ENCODE measurements at places on chromosomes 16 and 17.

DNA sequence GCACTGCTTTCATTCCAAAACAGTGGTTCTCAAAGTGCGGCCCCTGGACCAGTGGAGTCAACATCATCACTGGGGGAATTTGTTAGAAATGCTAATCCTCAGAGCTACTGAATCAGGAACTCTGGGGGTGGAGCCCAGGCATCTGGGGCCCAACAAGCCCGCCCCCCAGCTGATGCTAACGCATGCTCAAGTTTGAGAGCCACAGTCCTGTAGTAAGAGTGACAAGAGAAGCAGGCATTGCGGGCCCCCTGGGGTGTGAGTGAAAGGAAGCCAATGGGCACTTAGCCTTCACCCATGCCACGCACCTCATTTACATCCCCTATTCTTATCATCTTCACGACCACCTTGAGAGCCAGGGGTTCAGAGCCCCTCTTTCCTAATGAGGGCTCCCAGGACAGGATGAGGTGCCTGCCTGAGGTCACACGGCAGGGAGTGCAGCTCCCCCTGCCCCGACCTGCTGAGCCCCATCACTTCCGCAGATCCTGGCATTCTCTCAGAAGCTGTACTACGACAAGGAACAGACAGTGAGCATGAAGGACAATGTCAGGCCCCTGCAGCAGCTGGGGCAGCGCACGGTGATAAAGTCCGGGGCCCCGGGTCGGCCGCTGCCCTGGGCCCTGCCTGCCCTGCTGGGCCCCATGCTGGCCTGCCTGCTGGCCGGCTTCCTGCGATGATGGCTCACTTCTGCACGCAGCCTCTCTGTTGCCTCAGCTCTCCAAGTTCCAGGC lies 9.1 kb downstream of the CA4 start:
- no peak for DNase-seq

DNA sequence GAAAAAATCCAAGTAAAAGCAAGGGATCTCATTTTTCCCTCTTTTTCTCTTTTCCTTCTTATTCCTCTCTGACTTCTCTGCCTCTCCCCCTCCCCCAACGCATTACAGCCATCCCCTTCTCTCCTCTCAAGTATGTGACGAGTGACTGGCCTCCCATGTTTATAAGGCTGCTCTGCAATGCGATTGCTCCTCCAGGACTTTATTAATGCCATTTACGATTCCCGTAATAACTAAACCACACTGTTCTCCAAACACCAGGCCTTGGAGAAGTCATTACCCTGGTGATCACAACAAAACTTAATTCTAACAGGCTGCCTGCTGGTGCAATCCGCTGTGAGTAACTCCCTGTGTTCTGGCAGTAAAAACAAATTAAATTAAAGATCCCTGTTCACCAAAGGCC lies 88.8 kb downstream of the HS3ST3B1 start:
- no peak for DNase-seq

DNA sequence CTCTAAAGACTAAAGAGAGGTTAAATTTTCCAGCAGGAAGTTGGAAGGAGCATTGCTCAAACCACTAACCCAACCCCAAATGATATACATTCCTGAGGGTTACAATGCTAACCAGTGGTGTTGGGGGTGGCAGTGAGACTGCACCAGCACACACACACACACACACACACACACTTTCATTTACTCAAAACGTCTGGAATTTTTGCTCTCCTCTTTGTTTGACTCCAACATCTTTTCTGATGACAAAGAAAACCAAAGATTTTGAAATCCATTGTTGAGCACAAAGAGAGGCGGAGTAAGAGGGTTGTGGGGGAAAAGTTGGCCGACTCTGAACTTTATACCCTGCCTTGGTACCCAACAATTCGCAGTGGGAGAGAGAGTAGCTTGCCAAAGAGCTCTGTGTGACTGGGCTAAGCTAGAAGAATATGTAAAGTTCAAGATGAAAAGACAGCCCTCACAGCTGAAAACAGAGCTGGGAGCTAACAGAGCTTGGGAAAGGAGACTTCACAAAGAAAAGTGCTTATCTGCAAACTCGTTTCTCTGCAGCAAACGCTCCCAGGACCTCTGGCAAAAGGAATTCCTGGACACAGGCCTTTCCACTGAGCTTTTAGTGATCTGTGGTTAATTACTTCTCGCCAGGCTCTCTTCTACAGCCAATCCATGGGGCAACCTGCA lies 426.0 kb upstream of the CDH11 start:
- no peak for DNase-seq

DNA sequence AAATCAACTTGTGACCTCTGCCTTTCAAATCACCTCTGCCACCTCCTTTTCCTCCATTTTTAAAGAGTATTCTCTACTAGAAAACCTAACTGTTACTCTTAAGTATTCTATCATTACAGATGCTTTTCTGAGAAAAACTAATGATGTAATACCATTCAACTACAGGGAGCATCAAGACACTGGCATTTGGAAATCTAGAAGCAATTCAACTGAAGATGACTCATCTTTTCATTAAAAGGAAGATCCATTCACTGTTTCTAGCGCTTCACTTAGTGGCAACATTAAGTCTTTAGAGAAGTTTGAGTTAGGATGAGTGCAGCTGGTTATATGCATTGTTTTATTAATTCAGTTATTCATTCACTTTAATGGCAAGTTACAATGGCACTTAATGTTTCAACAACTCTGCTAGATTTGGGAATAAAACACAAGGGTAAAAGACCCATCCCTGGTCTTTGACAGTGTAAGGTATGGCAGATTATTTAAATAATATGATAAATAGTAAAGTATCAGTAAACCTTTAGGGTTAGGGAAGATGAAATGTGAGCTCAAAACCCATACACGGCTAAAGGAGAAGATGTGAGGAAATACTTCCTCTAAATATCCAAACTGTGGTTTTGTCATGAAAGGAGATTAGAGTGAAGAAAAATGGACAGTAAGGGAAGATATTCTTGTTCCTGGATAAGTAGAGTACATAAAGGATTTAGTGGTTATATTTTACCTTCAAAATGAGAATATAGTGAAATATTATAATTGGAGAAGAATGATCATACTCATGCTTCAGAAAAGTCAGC lies 61.7 kb downstream of the KCNJ2 start:
- DNase-seq, result no peak

DNA sequence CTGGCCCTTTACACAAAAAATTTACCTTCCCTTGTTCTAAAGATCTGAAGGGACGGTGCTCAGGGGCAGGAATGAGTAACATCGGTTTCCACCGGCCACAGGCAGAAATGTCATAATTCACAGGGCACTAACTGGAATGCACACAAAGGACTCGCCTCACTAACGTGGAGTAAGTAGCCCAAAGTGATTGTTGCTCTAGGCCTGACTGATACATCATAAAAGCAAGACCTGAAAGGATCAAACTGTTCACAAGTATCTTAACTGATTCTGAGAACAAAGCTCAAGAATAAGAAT lies 8.9 kb upstream of the TCF25 start:
- DNase-seq, result no peak

DNA sequence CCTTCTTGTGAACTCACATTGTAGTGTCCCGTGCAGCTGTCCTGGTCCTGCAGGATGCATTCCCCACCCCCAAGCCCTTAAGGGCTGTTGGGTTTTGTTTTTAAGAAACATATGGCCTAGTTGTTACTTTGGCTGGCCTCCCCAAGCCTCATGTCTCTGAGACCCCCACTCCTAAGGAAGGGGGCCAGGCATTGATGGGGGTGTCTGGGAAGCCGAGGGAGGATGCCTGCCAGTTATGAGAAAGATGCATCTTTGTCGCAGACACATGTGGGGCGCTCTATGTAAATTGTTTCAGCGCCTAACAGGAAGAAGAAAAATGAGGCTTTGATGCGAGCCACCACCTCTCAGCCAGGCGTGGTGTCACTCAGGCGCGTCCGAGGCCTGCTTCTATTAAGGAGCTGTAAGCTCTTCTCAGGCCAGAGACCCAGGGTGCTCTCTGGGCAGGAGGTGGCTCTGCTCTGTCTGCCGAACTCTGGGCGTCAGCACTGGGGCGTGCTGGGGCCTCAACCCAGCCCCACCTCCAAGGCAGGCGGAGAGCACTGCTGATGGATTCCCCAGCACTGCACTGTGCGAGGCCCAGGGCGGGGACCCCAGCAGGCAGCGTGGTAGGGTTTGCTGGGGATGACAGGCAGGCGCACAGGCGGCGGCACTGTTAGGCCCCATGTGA lies 70.6 kb downstream of the SREBF1 start:
- no peak for DNase-seq

DNA sequence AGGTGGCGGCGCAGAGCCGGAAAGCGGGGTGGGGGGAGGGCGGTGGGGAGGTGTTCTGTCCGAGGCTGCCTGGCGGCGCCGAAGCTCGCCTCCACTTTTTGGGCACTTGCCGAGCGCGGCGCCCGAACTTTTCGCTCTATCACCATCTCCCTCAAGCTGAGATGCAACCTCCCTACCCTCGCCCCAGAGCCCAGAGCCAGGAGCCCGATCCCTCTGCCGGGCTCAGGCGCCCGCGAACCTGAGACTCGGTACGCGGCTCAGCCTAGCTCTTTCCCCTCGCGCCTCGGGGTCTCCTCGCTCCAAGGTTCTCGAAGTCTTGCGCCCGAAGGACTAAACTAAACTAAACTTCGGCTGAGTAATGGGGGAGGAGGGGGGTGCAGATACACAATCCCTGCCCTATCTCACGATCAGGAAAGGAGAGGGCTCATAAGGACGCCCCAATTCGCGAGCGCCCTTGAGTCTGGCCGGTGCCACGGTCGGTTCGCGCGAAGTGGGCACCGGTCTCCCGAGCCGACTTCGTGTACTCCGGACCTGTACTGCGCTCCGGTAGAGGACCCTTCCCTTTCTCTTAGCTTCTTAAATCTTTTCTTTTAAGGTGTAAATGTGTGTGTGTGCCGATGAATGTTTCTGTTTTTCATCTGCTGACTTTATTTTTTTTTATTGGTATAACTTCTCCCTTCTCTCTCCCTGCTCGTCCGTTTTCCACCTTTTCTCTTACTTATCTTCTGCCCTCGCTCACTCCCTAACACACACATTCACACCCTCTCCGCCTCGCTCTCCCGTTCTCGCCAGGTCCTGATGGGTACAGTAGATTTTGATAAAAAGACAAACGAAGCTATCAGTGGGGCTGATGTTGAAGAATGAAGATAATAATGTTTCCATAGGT lies 1.9 kb upstream of the SALL1 start:
- DNase-seq, result no peak

- DNase-seq, result no peak
These were observed 138.9 kb upstream of the CA10 start for GRCh38 chr17:52297230-52298010.

- no peak for DNase-seq
These were observed 68.1 kb upstream of the SEC14L1 start for GRCh38 chr17:77072670-77073069.

DNA sequence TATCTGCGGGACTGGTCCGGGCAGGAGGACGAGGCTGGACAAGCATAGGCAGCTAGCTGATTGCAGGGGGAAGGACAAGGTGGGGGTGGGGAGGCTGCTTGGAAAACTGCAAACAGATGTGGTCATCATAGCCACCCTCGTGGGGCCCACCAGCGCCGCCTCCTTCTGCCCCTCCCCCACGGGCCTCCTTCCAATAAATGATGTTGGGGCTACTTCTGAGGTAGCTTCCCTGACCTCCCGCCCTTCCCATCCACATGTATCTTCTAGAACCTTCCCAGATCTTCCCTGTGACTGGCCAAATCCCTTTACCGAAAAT lies 12.3 kb upstream of the CDC42EP4 start:
- no peak for DNase-seq

DNA sequence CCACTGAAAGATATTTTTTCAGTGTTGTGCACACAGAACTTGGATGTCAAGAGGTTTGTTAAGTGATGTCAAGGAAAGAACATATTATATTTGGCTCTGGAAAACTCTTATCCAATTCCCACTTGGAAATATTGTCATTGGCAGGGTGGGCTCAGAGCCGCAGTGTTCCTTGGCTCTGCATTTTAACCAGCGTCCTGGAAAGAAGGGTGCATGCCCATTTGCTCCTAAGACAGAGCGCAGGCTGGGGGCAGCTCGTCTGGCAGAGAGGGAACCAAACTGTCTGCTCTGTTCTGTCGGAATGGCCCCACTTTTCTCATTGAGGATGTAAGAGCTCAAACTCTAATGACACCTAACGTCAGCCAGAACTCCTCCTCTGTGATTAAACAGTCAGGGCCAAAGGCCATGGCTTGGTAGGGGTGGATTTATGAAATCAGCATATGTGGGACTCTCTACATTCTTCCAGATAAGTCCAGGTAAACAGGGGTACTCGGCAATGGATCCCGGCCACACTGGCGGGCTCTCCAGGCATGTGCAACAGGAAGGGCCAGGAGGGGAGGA lies 18.0 kb downstream of the SLC47A1 start:
- DNase-seq, result no peak

DNA sequence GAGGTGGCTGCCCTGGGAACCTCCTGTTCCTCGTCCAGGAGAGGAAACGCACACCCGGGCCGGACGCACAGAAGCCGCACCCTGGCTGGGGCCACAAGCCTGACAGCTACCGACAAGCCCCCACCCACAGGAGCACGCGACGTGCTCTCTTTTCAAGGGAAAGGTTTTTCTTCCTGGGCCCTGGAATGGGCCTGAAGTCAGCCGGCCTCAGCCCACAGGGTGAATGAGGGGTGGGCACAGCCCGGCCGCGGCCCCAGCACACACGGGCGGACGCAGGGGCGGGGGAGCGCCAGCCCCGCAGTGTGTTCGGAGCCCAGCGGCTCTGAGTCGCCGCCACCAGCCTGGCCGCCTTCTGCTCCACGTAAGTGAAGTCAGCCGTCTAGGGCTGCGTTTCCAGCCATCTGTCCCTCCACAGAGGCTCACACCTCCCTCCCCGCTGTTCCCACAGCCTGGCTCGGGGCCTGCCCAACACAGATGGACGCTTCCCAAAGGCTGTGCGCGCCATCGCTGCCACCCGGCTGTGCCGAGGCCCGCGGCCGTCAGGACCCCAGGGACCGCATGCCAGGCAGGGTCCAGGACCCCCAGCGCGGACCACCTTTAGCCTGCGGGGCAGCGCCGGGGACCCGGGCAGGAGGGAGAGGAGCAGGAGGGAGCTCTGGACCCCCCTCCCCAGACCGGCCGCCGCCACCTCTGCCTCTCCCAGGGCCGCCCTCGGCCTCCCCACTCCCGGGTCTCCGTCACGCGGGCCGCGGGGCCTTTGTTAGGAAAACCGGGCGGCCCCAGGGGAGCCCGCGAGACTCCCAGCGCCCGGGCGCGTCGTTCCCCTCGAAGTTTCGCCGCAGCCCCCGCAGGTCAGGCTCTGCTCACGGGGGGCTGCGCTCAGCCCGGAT lies 36.8 kb downstream of the CBFA2T3 start:
- DNase-seq, result no peak

- no peak for DNase-seq
These were observed 44.1 kb downstream of the CRLF3 start for GRCh38 chr17:30780343-30780742.

DNA sequence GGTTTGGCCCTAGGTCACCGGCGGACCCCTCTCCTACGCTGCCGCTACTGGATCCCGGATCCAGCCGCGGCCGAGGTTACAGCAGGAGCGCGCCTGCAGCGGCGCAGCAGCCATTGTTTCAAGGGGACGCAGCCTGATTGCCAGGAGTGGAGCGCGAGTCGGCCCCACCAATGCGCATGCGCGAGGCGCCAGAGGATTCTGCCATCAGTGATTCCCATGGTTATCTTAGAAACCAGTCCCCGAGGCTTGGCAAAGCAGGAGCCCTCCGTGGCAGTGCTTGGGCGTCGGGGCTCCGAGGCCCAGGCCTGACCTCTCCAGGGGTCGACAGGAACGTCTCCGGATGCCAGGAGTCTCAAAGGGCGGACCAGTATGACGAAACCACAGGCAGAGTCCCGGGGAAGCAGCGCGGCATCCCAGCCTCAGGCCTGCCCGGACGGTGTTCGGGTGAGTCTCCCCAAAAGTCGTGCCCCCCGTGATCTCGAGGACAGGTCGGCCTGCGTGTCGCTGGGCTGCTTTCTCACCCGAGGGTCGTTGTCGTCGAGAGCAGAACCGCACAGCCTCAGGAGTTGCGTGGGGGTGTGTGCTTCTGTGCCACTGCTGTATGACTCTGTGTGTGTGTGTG lies 608.5 kb downstream of the KCNJ18 start:
- DNase-seq, result no peak

- no peak for DNase-seq
These were observed 19.8 kb upstream of the RPH3AL start for GRCh38 chr17:372157-373152.

Data from cortex of kidney (tissue), 1 donor.